Effector memory CD8-positive, alpha-beta T cell (primary cell): ENCODE measurements at places on chromosomes 2 and 18.

DNA sequence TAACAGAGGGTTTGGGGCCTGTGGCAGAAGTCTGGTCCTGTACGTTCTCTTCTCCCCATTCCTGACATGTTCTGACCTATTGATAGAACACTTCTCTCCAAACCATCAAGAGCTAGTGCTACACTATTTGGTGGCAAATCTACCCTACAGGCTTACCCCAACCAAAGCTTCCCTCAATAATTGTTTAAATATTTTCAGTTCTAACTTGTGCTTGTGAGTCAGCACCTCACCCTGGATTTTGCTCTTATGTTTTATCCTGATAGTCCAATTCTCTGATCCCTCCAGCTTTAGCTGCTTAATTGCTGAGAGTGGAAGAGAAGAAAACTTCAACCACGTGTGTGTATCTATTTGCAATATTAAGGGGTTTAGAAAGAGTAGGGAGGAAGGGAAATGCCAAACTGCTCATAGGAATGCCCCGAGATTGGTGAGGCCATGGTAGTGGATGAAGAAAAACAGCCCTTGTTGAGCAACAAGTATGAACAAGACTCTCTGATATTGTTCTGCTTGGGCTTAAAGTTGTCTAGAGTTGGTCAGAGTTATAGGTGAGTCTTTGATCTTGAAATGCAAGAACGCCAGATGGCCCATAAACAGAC is 67.8 kb upstream of the PARD3B start:
- H3K4me3 ChIP-seq: no peak overlapping the region
- no peaks in the 10 kb centered on the region for H3K36me3 ChIP-seq
- H3K27me3 ChIP-seq: peaks cover 20% of the 10 kb centered on the region
- no peak for DNase-seq
- H3K4me1 ChIP-seq: no peaks in the 10 kb centered on the region

- peaks cover 33% of the 10 kb centered on the region for H3K27me3 ChIP-seq
- DNase-seq: no peak
- H3K4me3 ChIP-seq: no peak overlapping the region
- no peaks in the 10 kb centered on the region for H3K36me3 ChIP-seq
- no peaks in the 10 kb centered on the region for H3K4me1 ChIP-seq
Observed at GRCh38 chr2:152563764-152564163, 153.5 kb downstream of the PRPF40A start.

- no peaks in the 10 kb centered on the region for H3K27me3 ChIP-seq
- peaks cover 13% of the 10 kb centered on the region for H3K36me3 ChIP-seq
- DNase-seq: no peak
- H3K4me3 ChIP-seq: peak overlapping the region; percentile 87
Observed at GRCh38 chr2:118014492-118014824, 588 bp upstream of the CCDC93 start.

GRCh38 chr2:46009315-46009714 is 287.9 kb upstream of the EPAS1 start:
- peaks cover 13% of the 10 kb centered on the region for H3K36me3 ChIP-seq
- no peak overlapping the region for H3K27ac ChIP-seq
- H3K4me1 ChIP-seq: no peaks in the 10 kb centered on the region
- no peak for DNase-seq
- H3K27me3 ChIP-seq: no peaks in the 10 kb centered on the region

- no peak overlapping the region for H3K4me3 ChIP-seq
- no peak for DNase-seq
- peak overlapping the region; percentile 36 for H3K27ac ChIP-seq
- H3K36me3 ChIP-seq: peaks cover 17% of the 10 kb centered on the region
- H3K27me3 ChIP-seq: peaks cover 6% of the 10 kb centered on the region
Observed at GRCh38 chr2:231611273-231612108, 18.8 kb downstream of the TEX44 start.

DNA sequence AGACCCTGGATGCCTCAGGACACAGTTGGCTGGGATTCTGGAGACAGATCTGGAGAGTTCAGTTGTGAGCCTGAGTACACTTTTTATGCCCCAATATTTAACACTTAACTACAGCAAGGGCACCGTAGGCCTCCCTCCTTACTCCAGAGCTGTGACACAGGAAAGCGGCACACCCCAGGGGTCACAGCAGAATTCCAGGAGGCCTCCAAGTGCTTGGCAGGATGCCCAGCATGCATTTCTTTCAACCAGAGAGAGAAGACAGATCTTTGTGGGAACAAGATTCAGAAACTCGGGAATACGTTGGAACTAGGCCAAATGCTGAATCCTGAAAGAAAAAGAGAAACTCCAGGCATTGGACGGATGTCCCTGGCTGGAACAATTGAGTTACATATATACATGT is 199.2 kb upstream of the NT5C1B start:
- H3K4me1 ChIP-seq: peaks cover 1% of the 10 kb centered on the region
- H3K4me3 ChIP-seq: no peak overlapping the region
- H3K27ac ChIP-seq: no peak overlapping the region
- no peaks in the 10 kb centered on the region for H3K36me3 ChIP-seq
- no peaks in the 10 kb centered on the region for H3K27me3 ChIP-seq

- peaks cover 10% of the 10 kb centered on the region for H3K36me3 ChIP-seq
- no peak for DNase-seq
- H3K4me3 ChIP-seq: peak overlapping the region; percentile 83
- H3K27ac ChIP-seq: peak overlapping the region; percentile 44
- H3K4me1 ChIP-seq: peaks cover 33% of the 10 kb centered on the region
- H3K27me3 ChIP-seq: no peaks in the 10 kb centered on the region
Observed at GRCh38 chr18:46070815-46071652, 1.0 kb downstream of the PSTPIP2 start.

DNA sequence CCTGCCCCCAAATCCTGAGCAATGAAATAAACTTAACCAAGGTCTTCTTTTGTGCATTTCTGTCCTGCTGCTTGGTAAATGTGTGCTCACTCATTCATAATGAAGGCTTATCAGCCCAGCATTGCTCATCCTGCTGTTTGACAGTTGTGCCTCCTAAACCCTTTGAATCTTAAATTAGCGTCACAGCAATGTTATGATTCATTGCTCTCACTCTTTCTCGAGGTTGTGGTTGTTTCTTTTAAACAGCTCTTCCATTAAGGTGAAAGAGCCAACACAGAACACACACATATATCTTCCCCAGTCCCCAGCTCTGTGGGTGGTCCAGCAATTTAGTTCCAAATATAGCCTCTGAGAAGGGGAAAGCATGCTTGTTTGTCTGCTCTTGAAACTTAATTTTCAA is 84.0 kb downstream of the EVA1A start:
- no peak for DNase-seq
- H3K27me3 ChIP-seq: peaks cover 19% of the 10 kb centered on the region
- no peak overlapping the region for H3K4me3 ChIP-seq
- no peaks in the 10 kb centered on the region for H3K4me1 ChIP-seq
- H3K27ac ChIP-seq: no peak overlapping the region
